ENCODE measurements at places on chromosomes 16 and 17. TPM values are rescaled to one million over a fixed set of nuclear protein-coding genes. Genes with fewer than 3 reads are reported as not detected.
A peak's percentile ranks its signal among the peaks of the same experiment; 100 is the strongest.

RNF112 gene
- 5.7 TPM for polyA plus RNA-seq

- DNase-seq: no peak
Observed at GRCh38 chr16:23296994-23297393, 5.1 kb upstream of the SCNN1B start.

DNA sequence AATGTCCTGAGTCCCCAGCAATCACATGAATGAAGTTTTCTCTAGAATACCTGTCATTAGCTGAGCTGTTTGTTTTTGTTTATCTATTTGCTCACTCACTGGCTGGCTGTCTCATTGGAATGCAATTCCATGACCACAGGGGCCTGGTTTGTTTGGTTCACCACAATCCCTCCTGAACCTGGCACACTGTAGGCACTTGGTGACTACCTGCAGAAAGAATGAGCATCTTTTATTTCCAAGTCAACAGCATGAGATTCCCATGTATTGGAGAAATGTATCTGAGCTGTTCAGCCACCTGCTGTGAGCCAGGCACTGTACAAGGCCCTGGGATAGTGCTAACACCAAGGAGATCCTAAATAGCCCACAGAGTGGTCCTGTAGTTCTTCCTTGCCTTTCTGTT lies 345.1 kb downstream of the XYLT1 start:
- peak; percentile 49 for DNase-seq

- no peak for DNase-seq
Observed at GRCh38 chr16:89026121-89026612, 49.2 kb upstream of the CBFA2T3 start.

DNA sequence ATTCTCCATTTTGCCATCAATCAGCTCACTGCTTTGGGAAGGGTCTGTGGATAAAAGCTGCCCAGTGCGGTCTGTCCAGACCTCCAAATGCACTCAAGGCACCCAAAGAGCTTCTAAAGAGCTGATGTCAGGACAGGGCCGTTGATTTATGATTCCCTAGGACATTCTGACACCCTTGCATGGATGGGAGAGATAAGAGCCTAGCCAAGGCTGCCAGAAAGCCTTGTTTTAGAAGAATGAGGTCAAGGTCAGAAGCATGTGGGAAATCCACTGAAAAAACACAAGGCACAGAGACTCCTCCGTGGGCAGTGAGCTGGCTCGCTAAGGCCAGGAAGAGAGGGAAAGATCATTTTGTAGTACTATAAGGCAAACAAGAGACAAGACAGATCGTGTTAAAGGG lies 214.0 kb downstream of the CDH11 start:
- DNase-seq: peak; percentile 8

DNA sequence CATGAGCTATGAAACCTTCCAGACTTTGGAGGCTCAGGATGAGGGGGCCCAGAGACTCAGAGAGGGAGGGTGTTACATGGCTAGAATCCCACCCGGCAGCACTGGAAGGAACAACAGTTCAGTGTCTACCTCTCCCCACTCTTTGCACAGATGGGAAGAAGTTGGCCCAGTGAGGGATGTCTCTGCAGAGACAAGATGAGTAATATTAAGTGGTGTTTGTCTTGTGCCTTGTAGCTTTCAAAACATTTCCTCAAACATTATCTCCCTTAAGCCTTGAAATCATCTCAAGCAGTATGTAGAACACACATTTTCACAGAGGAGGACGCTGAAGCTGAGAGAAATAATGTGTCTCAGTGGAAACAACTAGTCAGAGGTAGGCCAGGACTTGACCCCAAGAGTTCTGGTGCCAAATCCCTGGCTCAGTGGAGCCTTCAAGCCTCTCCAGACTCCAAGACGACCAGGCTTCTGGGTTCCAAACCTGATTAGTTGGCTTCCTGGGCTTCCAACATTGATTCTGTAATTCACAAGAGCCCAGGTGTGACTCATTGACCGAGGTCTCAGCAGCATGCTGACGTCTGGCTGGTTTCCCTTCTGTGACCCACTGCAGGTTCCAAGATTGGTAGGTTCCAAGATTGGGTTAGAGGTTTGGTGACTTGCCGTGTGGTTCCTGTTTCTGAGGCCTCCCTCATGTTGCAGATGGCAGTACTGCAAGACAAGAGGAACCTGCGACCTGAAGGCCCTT lies 7.4 kb downstream of the RNF112 start:
- DNase-seq: peak; percentile 62

DNA sequence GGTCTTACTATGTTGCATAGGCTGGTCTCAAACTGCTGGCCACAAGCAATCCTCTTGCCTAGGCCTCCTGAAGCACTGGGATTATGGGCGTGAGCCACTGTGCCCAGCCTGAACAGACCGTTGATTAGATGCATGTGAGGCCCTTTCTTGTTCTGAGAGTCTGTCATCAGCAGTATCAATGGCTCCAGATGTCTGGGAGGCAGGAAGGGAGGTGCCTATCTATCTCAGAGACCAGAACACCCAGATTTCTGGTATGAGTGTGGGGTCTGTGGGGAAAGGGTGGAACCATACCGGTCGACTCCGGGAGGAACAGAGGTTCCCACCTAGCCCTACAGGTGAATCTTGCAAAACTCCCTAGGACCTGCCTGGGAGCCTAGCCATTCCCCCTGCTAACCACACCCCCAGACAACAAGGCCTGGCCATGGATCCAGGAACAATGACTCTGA lies 71.7 kb downstream of the PRKCB start:
- DNase-seq: no peak

COPRS gene
- polyA plus RNA-seq: 95.3 TPM

DNA sequence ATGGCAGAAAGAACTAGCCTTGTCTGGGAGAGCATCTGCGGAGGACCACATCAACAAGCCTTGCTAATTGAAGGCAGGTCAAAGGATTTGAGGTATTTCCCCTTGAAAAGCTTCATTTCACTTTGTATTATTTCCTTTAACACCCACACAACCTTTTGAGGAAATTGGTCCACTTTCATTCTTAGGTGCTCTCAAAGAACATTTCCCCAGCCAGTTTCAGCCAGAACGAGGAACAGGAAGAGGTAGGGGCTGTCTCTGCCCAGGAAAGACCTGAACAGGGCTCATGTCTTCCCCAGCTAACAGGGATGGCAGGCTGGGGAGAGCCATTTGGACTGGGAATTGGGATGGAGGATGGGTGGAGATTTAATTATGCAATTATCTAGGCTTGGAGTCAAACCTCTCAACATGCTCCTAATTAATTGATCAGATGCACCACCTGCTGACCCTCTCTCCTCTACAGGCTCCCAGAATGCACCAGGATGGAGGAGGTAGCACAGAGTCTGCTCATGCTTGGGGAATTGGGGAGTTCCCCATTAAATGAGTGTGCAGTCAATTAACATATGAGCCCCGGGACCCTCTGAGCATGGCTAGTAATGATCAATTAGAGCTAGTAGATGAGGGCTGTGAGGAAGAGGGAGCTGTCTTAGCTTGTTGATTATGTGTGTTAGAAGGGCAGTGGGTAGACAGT lies 84.6 kb downstream of the GP2 start:
- DNase-seq: no peak

STXBP4 gene
- polyA plus RNA-seq: 2.5 TPM

DNA sequence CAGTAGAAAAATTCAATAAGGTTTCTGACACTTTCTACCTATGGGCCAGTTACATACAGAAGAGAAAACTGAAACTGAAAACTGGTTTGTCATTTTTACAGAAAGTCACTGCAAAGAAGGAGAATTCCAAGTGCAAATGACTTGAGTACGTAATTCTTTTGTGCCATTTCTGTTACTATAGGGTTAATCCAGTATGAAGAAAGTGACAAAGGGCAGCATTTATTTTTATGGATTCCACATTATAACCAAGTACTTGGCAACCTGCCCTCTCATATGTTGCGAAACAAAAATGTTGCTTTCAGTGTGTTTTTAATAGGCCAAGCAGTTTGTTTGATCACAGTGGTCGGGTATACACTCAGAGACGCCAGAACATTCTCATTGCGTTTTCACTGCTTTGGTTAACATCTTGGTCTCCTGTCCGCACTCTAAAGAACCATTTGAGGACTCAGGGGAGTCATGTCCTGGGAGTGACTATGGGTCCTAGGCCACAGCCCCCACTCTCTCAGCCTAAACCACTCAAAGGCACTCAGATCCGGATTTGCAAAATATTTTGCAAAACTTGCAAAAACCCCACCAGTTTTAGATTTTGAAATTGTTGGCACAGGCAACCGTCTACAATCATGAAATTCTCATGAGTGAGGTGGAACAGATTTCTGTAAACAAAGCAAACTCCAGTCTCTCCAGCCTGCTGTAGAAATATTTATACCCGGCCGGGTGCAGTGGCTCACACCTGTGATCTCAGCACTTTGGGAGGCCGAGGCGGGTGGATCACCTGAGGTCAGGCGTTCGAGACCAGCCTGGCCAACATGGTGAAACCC lies 15.4 kb upstream of the HELZ start:
- DNase-seq: peak; percentile 75

DNA sequence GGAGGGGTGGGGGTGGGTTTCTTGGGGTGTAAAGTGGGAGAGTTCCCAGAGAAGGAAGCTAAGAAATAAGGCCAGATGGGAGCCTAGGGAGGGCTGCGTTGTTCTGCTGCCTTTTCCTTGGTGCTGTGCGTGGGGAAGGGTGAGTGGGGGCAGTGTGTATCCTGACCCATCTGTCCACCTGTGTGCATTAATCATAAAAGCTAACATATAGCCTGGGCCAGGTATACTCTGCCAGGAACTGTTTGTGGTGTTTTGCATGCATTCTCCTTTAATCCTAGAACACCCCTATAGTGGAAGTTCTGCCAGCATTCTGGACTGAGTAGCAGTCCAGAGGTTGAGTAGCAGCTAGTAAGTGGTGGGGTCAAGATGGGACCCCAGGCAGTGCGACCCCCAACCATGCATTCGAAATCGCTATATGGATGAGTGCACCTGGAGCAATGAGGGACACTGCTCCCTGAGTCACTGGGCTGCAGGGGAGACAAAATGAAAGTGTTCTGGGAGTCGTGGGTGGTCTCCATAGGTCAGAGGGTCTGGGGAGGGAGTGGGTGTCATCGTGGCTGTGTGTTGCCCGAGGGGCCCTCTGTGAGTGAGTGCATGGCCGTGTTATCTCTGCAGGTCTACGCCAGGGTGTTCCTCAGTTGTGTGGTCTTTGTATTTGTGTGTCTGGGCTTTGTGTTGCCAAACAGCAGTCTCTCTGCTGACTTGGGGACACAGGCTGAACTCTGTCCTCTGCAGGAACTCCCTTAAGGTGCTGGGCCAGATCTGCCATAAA lies 1.3 kb downstream of the ERBB2 start:
- DNase-seq: no peak
